ENCODE measurements at places on chromosomes 4 and X.

DNA sequence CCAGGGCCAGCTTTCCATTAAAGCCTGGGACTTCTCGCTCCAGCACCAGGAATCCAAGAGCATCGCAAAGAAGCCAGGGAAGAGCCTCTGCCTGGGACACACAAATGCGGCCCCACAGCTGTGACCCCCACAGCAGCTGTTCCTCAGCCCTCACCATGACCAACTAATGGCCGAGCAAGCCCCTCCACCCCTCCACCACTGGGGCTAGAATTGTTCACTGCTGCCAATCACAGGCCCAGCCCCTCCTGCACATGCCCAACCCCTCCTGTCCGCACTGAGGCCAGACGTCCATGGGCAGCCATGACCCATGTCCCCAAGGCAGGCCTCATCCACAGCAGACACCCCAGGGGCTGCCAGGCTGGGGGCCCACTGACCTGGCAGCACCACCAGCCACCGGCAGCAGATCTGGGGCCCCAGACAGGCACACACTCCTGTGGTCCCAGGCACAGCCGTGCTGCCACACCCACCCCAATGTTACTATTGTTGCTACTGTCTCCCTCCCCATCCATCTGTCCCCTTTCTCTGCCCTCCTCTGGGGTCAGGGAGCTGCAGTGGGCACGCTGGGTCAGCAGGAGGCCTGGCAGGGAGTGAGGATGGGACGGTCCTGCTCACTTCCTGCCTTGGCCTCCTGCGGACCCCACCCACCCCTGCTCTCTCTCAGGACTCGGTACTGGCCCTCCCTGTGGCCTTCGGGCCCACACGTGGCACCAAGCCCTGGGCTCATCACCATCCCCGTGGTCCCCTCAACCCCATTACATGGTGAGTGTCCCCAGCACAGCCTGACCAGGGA lies 56.0 kb downstream of the ZFYVE28 start:
- DNase-seq: no peak

GRCh38 chr4:154958621-154959358 lies 177.7 kb downstream of the RBM46 start:
- no peak for DNase-seq

DNA sequence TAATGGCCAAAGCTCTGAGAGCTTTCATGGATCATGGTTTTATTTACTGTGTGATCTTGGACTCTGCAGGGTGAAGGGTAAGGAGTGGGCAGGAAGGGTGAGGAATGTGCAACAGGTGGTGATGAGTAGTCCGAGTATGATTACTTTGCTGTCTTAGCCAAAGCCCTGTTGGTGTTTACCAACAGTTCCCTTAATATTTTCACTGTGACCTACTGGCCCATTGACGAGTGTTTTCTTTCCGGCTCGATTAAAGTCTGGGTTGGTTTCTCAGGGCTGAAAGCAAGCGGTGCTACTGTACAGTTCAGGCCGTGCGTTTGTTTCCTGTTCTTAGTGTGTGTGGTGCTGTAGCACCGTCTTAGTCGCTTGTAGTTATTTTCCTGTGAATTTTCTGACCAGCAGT lies 2.6 kb downstream of the ARHGAP24 start:
- DNase-seq: no peak

DNA sequence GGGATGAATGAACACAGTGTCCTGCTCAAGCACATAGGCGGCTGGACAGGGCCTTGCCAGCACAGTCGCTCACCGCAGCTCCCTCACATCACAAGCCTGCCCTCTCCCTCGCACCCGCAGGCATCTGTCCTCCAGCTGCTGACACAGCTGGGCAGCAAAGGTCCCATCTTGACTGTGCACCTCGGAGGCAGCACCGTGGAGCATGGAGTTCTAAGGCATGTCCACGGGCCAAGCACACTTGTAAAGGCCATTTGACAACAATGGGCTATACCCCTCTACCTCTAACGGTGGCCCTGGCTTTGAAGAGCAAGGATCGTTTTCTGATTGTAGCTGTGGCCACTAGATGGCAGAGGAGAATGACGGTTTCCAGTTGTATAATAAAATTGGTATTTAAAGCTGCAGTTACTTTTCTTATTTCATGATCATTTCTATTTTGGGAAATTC lies 53.8 kb downstream of the APLN start:
- no peak for DNase-seq

DNA sequence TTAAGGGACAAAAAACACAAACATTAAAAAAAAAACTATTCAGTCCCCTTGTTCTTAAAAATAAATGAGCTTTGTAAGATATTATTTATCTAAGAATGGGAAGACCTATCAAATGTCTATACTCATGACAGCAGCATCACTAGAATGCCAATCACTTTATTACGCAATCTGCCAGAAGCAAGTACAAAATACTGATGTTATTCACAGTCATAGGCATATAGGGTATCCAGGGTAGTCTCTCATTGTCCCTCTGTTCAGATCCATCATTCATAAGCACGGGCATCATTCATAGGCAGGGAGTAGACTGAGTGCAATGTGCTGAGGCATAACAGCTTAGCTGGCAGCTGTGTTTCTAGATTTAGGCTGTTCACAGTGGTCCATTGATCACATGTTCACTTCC lies 109.1 kb downstream of the EPHA5 start:
- DNase-seq: no peak
